Kidney tubule cell (primary cell): ENCODE measurements at places on chromosomes 3 and 15.

- DNase-seq, result no peak
Measured at GRCh38 chr3:49120096-49120437, 556 bp downstream of the USP19 start.

DNA sequence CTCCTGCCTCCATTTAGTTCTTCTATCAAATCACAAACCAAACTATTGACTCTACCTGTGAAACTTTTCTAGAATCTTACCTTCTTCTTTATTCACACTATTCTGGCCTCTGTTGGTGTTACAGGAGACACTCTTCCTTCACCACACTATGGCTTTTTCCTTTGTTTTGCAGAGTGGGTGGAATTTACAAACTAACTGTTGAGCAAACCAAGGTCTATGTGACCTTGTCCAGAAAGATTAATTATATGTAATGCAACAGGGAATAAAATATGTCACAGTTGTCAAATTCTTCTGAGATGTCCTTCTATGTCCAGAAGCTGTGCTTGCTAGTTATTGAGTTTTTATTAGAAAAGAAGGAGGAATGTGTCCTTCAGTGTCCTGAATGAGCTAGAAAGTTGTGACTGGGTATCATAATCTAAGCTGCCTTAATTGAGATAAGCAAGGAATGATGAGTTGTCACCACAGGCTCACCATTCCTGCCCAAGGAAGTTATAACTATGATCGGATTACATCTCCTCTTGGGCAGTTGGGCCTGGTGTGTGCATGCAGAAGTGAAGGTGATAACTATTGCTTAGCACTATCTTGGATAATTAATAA is 21.7 kb downstream of the ARL14 start:
- DNase-seq, result no peak

- peak; percentile 8 for DNase-seq
Measured at GRCh38 chr15:81809543-81809942, 236.3 kb downstream of the MEX3B start.

- DNase-seq, result no peak
Measured at GRCh38 chr3:47427866-47428265, 47.0 kb downstream of the PTPN23 start.

DNA sequence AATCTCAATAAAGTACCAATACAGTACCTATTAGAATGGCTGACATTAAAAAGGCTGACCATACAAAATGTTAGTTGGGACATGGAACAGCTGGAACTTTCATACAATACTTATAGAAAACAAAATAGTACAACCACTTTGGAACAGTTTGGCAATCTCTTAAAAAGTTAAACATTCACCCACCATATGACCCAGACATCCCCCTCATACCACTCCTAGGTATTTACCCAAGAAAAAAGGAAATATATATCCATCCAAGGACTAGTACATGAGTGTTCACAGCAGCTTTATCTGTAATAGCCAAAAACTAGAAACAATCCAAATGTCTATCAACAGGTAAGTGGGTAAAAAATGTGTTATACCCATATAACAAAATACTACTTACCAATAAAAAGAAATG is 25.2 kb upstream of the ARF4 start:
- DNase-seq, result no peak

GRCh38 chr3:61829722-61830350 is 268.5 kb downstream of the PTPRG start:
- DNase-seq, result no peak

- DNase-seq, result no peak
Measured at GRCh38 chr3:159904455-159904854, 84.2 kb upstream of the IL12A start.

DNA sequence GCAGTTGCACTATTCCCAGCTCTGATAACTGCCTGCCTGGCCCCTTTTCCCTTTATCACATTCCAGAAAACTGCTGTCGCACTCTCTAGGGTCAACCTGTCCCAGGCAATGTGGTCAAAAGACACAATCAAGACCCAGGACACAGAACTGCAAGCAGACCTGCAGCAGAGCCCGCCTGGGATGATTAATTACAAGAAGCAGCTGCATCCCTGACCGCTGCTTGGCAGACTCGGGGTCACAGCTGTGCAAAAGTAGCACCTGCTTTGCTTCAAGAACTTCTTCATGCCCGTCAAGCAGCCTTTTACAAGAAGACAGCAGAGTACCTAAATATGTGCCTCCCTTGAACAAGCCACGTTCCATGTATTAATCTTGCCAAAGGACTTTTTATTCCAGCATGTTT is 120.0 kb upstream of the ST8SIA2 start:
- no peak for DNase-seq

DNA sequence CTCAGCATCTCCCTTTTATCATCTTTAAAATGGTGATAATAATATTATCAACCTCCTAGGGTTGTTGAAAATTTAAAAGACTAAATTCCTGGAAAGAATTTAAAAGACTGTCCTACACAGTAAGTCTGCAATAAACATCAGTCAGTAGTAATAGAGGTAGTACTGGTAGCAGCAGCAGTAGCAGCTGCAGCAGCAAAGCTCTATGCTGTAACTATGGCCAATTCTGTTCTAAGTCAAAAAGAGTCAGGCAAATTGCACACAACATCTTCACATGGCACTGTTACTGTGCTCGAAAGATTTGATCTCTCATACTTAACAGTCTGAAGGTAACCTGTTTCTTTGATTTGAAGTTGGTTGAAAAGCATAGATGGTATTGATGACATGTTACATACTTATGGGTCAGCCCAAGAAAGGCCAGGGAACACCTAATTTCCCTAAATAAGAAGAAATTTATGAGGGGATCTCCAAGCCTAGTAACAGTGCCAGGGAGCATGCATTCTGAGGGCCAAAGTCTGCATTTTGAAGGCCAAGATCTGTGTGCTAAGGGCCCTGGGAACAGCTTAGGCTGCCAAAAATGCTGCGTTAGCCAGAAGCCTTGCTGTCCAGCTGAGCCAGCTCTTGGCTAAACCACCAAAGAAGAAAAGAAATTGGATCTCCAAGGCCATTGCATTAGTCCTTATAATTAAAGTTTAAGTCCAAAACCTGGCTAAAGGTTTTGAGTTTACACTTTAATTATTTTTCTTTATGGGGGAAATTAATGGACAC is 68.2 kb downstream of the SIDT1 start:
- no peak for DNase-seq

DNA sequence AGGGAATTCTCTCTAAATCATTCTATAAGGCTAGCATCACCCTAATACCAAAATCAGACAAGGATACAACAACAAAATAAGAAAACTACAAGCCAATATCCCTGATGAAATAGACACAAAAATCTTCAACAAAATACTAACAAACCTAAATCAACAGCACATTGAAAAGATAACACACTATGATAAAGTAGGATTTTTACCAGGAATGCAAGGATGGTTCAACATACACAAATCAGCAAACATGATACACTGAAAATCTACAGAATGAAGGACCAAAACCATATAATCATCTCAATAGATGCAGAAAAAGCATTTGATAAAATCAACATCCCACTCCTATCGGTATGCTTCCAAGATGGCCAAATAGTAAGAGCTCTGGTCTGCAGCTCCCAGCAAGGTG is 39.5 kb downstream of the ALDH1A2 start:
- DNase-seq, result no peak

DNA sequence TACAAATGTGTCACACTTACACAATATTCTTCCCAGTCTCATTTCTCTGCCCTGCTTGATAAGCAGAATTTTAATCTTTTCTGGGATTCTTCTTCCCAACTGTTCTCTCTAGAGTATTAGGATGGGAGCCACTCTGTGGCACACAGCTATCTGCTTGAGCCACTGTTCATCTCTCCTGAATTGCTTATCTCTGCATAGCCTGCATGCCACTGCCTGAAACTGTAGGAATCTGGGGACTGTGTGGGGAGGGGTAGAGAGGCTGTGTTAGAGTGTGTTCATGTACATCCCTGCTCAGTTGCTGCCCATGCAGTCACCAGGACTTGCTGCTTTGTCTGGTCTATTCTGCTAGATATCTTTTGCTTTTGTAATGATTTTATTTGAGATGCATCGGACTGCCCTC is 2.3 kb upstream of the OR4F6 start:
- no peak for DNase-seq

DNA sequence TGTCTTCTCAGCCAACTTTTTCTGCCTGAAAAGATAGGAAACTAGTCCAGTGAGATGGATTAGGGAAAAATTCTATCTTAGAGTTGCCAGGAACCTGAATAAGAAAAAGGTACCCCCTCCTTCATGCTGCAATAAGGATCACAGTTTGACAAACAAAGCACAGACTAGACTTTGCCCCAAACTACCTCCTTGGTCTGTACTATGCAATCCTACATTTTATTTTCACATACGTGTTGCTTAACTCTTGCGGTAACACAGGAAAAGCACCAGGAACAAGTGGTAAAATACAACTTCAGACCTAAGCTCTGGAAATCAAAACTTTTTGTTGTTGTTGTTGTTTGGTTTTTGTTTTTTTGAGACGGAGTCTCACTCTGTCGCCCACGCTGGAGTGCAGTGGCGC is 11.3 kb upstream of the IL12A start:
- DNase-seq, result no peak

- DNase-seq, result no peak
Measured at GRCh38 chr3:53718462-53718861, 127.8 kb downstream of the CHDH start.

DNA sequence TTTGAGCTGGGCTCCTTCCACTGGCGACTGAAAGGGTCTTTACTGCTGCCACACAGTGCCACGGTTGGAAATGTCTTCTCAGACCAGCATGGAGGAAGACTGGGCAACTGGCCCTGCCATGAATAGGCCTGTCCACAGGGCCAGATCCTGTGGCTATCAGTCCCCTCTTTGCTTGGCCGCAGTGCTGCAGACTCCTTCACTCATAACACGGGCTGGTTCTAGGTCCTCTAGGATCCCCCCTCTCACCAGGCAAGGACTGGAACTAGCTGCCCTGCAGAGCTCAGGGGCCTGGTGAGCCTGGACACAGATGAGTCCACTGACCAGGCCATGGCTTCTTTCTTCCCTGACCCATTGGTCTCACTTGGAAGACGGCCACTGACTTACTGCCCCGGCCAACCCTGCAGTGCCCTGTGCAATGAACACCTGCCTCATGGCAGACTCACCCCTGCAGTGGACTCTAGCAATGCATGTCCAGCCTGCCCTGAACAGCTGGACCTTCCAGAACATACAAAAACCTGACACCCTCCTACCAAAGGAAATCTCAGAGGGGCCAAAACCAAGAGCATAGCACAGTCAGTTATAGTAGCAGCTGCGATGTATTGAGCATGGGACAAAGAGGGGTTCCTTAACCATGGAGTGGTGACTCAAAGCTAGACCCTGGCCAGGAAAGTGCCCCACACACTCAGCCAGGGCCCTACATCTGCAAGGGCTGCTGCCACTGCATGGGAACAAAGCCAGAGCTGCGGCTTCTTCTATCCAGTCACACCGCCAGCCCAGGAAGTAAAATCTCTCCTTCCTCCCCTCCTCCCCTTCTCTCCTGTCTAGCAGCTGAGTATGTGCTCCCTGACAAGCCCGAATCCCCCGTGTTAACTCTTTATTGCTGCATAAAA is 72.1 kb upstream of the ITGA11 start:
- DNase-seq, result peak; percentile 6
